ENCODE measurements at places on chromosomes 16 and 17.

DNA sequence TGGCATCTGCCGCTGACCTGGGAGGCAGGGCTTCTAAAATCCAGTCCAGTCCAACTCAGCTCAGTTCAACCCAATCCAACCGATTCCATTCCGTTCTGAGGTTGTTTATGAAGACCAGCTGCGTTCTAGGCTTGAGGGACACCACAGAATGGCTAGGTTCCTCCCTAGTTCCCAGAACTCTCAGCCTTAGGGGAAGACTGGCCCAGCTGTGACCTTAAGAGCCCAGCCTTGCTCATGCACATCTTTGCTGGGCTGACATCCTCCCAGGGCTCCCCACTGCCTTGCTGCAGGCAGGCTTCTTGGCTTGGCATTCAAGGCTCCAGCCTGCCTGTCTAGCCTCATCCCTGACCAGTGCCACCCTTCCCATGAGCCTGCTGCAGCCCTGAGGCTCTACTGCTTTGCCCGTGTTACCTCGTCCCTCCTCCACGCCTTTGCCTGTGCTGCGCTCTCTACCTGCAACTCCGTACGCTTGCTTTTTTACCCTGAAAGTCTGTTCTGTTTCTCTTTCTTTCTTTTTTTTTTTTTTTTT lies 7.9 kb downstream of the SLC12A3 start:
- DNase-seq = no peak

DNA sequence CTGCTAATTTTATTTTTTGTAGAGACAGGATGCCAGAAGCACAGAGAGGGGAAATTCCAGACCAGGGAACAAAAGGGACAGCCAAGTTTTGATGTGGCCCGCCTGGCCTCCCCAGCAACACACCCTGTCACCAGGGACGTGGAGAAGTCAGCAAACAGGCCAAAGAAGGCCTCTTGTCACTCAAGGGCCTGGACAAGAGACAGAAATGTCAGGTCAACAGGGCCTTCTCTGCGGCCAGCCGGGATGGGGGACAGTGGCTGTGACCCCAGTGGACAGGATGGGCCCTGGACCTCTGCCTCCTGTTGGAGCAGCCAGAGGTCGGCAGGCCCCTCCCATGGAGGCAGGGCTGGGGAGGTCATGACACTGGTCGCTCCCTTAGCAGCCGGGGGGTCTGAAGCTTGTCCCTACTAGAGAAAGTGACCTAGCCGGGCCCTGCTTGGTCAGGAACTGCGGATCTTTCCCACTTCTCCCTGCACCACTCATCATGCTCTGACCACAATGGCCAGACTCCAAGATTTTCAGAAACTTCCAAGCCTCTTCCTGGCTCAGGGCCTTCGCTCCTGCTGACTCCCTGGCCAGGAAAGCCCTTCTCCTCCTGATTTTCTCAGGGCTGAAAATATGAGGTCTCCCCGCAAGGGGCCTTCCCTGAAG lies 9.2 kb upstream of the TVP23A start:
- no peak for DNase-seq

DNA sequence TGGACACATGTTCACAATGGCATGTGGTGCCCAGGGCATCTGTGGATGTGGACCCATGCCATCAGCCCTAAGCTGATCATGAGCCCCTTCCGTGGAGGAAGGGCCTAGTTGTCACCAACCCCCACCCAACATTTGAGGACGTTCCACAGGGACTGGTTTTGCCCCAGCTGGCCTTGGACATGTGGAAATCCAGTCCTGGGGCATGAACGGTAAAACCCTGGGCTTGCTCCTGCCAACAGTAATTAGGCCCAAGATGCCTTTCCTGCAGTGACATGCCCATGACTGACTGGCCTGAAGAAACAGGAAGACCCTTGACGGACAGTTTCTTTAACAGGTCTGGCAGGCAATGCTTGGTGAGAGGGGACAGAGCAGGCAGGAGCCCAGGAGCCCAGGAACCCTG lies 7.7 kb downstream of the TNS4 start:
- no peak for DNase-seq

GRCh38 chr17:77779711-77780539 lies 178.6 kb upstream of the TNRC6C start:
- no peak for DNase-seq

DNA sequence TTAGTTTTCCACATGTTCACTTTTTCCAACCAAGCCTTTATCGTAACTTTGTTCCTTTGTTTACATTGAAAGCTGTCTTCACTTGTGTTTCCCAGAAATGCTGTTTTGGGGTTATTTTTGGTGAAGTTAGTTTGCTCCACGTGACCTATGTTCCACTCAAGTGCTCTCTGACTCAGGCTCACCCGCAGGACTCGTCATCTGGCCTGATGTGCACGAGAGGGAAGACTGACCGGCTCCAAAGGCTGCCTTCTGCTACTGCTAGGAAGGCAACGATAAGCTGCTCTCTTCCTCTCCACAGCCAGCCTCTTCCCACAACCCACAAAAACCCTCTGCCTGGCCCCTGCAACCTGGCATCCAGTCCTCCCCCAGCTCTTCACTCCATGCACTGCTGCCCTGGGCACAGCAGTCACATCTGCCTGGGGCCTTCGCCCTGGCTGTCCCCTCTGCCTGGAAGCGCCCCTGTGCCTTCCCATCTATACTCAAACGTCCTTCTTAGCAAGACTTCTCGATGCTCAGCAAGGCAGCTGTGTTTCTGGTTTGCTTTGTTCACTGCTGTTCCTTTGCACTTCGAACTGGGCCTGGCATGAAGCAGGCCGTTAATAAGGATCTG lies 28.0 kb downstream of the ZCCHC14 start:
- no peak for DNase-seq

DNA sequence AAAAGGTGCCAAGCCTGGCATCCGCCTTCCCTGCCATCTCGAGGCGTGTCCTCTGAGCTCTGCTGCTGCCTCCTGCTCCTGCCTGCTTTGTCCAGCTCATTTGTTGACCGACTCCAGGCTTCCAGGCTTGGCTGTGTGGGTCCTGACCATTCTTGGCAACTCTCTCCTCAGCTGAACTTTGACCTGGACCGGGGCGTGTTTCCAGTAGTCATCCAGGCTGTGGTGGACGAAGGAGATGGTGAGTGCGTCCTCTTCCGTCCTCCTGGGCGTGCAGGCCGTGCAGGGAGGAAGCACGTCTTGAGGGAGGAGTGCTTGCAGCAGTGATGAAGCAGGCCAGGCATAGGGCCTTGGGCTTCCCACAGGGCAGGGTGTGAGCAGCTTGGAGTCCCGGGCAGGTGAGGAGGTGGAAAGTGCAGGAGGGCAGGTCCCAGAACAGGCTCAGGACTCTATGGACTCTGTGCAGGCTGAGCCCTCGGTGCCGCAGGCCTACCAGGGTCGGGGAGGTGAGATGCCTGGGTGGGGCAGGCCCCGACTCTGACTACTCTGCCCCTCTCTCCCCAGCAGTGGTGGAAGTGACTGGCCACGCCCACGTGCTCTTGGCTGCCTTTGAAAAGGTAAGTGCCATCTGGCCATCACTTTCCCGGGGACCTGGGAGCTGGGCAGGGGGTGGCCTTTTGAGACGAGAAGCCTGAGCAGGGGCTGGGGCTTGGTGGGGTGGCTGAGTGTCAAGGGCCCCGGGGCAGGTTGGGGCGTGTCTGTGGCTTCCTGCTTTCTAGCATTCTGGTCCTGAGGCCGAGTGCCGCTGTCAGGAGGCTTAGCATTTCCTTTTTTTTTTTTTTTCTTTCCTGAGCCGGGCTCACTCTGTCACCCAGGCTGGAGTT lies 28.6 kb upstream of the NUDT16L1 start:
- DNase-seq = no peak

DNA sequence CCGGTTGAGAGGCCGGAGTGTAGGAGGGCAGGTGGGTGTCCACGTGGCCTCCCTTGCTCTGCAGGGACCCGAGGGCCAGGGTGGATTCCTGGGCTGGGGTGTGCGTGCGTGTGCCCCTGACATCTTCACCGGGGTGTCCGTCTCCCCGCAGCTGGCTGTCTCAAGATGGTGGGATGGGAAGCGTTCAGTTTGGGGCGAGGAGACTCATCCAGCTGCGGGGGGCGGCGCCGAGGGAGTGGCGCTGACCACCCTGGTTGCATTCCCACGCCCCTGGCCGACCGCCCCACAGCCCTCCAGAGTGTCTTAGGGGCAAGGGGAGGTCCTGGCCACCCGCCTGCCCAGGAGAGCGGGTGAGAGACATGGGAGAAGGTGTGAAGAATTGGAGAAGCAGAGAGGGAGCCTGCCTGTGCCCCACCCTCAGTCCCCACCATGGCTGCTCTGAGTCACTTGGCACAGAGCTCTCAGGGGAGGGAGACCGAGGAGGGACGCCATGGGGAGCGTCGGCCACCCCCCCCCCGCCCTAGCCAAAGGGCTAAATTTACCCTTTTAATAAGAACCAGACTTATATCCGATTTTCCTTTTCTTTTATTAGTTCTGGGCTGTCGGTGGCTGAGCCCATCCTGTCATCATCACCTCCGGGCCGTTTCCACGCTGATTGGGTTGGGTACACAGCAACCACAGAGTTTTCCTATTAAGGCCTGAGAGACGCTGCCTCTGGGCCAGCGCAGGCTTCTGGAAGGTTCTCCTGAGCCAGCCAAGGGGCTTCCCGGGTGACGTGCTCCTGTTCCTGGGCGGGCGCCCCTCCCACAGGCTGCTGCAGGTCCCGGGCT lies 22.0 kb downstream of the BAHCC1 start:
- DNase-seq = no peak

DNA sequence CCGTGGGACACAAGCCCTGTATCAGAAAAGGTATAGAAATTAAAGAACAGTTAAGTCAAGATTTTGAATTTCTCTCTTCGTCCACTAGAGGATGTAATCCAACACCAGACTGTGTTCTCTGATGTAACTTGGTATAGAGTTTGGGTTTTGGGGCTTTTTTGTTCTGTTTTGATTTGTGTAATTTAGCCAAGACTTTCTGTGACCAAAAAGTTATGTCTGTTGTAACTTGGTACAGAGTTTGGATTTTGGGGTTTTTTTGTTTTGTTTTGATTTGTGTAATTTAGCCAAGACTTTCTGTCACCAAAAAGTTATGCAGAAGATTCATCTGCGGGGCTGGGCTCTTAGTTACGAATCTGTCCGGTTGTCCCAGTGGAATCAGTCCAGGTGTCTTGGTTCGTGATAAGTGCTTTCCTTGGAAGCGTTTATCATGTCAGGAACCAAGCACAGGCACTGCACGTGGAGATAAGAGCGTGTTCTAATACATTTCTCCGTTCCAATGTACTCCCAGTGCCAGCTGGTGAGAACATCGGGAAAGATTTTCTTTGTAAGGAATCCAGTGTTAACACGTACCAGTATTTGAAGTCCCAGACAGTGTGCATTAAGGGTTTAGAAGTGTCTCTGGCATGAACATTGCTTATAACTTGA lies 44.1 kb upstream of the SEC14L1 start:
- no peak for DNase-seq

GRCh38 chr16:12511708-12512107 lies 292.0 kb downstream of the CPPED1 start:
- DNase-seq = no peak

DNA sequence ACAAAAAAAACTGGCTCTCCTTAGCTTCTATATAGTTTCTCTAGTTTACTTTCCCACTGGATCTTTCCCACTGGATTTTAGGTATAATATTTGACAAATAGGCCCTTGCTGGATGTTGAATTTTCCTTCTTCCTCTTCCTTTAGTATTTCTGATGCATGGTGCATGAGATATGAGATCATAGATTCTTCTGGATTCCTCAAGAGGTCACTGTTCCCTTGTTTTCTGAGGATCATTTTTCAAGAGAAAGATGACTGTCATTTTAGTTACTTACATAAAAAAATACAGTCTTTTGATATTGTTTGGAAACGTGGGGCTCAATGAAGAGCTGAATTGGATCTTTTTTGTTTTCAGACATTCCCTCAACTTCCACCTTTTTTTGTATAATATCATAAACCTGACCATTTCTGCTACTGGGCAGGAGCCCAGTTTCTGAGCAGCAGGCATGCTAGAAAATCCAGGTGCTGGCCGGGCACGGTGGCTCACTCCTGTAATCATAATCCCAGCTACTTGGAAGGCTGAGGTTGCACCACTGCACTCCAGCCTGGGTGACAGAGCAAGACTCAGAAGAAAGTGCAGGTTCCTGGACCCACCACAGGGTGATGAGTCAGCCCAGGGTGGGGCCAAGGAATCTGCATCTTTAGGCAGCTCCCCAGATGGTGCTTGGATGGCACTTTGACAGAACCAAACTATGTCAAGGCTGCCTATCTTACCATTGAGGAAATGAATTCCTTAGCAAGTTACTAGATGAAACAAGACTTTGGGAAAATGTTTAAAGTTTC lies 70.3 kb downstream of the SDR42E1 start:
- DNase-seq = no peak

DNA sequence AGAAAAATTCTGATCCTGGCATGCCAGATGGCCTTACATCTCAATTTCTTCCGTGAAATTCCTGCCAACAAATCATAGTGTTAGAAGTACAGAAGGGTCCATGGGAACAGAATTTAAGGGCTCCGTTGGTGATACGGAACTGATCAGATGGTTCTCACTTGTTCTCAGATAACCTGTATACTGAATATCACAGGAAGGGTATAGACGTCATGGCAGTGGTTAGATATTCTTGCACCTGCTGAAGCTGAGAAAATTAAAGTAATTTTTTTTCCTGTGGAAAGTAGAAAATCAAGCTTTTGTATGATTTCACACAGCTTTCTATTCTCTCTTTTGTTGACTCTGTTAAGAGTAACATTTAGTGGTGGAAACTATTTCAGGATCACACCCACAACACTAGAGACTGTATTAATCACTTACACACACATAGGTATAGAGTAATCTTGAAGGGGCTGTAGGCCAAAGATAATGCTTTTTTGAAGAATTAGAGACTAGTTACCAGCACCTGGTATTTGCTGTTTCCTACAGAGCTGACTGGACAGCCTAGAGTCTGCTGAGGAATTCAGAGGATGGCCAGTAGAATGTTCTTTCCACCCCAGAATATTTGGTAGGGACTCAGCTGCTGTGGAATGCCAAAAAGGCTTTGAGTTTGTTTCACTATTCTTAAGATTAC lies 7.5 kb downstream of the TENT4B start:
- DNase-seq = no peak

GRCh38 chr16:21590796-21591195 lies 8.6 kb upstream of the METTL9 start:
- no peak for DNase-seq

DNA sequence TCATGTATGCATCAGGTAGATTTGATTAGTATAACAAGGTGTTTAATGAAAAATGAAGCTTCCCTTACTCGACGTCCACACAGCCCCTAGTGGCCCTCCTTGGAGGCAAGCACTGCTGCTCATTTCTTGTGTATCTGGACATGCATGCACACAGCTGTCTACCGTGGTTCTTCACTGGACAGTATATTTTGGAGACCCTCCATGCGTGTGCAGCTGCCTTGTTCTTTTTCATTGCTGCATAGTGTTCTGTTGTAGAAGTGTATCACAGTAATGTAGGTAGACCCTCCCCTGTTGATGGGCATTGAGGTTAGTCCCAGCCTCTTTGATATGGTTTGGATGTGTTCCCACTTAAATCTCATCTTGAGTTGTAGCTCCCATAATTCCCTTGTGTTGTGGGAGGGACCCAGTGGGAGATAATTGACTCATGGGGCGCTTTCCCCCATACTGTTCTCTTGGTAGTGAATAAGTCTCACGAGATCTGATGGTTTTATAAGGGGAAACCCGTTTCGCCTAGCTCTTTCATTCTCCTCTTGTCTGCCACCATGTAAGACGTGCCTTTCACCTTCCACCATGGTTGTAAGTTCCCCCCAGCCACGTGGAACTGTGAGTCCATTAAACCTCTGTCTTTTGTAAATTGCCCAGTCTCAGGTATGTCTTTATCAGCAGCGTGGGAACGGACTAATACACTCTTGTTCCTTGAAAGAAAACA lies 6.3 kb downstream of the CMIP start:
- no peak for DNase-seq
